ENCODE measurements at places on chromosomes 4 and X. TPM values are rescaled to one million over a fixed set of nuclear protein-coding genes. Genes with fewer than 3 reads are reported as not detected.
A peak's percentile ranks its signal among the peaks of the same experiment; 100 is the strongest.

The TLR6 gene
- total RNA-seq = 7.3 TPM

The UGT2B11 gene
- total RNA-seq = not detected

The HAND2 gene
- total RNA-seq = 6.3 TPM

The DGAT2L6 gene
- not detected for total RNA-seq

The NEUROG2 gene
- not detected for total RNA-seq

The PNCK gene
- total RNA-seq = 1.4 TPM

The GAGE13 gene
- total RNA-seq = not detected

The EPHA5 gene
- total RNA-seq = not detected

The TXK gene
- 1.6 TPM for total RNA-seq

The HGFAC gene
- total RNA-seq = not detected

The NSG1 gene
- total RNA-seq = 0.16 TPM

The EXOC1L gene
- not detected for total RNA-seq

DNA sequence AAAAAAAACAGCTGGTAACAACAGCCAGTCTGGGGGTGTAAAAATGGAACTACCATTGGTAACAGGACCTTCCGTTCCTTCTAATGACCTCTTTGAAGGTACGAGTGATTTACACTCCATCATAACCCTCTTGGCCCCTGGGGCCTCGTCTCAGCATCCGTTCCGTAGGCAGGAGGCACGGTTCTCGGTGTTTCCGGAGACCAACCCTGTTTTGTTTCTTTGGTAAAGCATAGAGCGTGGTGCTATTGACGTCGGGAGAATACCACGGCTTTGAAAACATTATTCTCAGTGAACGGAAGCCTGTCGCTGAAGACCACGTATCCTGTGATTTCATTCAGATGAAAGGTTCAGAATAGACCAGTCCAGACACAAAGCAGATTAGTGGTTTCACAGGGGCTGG lies 198.9 kb downstream of the ASMT start:
- no peak for DNase-seq

- no peak for DNase-seq
These were observed 160.1 kb downstream of the STK32B start for GRCh38 chr4:5211282-5211839.

GRCh38 chrX:9221781-9222180 lies 187.9 kb upstream of the FAM9B start:
- no peak for DNase-seq

DNA sequence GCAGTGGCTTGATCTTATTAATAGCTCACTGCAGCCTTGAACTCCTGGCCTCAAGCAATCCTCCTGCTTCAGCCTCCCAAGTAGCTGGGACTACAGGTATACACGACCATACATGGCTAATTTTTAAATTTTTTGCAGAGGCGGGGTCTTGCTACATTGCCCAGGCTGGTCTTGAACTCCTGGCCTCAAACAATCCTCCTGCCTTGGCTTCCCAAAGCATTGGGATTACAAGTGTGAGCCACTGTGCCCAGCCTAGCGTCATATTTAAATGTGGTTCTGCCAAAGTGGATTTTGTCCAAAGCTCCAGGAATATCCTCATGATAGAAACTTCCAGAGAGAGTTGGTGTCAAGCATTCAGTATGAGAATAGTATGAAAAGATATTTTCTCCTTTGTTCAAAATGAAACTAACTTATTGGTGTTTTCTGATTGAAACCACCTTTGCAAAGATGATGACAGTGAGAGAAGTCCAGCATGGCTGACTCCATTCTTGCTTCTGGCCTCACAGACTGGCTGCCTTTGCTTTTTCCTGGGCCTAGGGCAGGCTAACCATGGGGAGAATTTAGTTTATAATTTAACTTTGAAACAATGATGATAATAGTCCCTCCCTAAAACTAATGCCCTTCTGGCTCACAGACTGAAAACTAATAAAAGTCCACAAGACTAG lies 129.0 kb downstream of the C4orf51 start:
- DNase-seq = no peak

GRCh38 chr4:48653217-48654014 lies 126.7 kb downstream of the FRYL start:
- no peak for DNase-seq

GRCh38 chr4:27094224-27094623 lies 233.6 kb downstream of the STIM2 start:
- DNase-seq = no peak

- peak; percentile 3 for DNase-seq
These were observed 22.3 kb upstream of the SORCS2 start for GRCh38 chr4:7170012-7170411.

DNA sequence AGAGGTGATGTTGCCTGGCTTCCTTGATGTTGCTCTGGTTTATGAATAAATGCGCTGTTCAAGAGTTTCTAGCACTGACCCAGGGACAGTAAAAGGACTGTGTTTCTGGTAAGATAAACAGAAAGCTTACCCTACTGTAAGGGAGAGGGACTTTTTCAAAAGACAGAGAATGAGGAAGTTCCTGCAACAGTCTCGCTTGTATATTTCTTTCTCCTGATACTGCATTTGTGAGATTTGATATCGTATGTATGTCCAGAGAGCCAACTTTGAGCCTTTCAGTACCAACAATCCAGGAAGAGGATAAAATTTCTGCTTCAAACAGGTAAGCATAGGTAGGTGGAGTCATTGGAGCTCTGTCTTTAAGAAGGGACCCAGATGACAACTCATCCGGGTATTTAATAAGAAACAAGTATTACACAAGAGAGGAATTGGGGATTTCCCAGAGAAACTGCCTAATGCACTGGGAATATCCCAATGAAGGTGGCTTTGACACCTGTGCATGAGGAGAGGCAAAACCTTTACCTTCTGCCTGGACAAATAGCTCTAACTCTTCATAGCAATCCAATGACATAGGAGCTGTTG lies 773 bp downstream of the DAPP1 start:
- DNase-seq = no peak

DNA sequence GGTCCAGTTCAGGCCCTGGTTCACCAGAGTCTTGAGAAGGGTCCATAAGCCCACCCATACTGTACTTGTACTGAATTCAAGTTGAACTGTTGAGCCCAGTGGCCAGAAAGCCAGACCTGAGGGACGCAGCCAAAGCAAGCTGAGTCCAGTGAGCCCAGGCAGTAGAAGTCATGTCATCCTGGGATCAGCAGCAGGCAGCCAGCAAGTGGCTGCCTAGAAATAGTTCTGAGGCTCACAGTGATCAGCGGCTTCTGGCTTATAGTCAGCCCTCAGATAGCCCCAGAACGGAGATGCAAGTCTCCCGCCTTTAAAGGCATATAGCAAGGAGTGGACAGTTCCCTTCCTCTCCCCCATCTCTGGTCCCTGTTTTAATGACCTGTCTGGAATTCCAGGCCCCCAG lies 347.1 kb downstream of the FBXW7 start:
- DNase-seq = no peak

DNA sequence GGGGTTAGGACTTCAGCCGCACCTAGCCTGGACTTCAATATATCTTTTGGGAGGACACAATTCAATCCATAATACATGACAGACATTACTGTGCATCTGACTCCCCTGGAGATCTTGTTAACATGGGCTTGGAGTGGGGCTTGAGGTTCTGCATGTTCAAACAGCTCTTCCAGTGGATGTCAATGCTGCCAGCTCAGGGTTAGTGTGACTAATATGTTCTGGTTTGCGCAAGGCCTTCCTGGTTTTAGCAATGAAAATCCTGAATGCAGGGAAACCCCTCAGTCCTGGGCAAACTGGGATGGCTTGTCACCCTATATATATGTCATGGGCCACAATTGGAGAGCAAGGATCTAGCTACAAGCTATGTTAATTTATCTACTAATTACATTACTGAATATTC lies 2.7 kb upstream of the TSPAN7 start:
- DNase-seq = no peak

GRCh38 chr4:83604321-83604720 lies 68.4 kb downstream of the GPAT3 start:
- no peak for DNase-seq

- DNase-seq = no peak
These were observed 54.9 kb downstream of the STOX2 start for GRCh38 chr4:183960046-183960420.

- no peak for DNase-seq
These were observed 6.5 kb upstream of the SMARCA1 start for GRCh38 chrX:129529685-129530281.

GRCh38 chr4:150005537-150005936 lies 72.7 kb upstream of the DCLK2 start:
- no peak for DNase-seq

DNA sequence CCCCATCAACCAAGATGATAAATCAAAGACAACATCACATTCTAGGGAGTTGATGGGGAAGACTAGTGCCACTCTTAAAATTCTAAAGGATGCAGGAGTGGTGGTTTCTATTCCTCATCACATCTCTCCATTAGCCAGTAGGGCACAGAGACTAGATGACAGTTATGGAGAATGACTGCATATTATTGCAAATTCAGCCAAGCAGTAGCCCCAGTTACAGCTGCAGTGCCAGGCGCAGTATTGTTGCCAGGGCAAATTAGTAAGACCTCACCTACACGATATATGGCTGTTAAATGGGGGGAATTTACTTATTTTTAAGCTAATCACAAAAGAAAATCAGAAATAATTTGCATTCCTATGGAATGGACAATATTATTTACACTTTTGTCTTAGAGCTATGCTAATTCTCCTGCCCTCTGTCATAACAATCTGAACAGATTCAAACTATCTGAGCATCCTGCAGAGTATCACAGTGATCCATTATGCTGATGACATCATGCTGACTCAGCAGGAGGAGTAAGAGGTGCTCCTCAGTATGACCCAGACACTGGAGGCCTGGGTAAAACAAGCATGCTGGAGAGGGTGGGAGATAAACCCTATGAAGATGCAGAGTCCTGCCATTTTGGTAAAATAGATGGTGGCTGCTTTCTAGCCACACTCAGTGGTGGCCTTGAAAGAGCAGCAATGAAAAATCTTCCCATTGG lies 24.7 kb downstream of the ETNPPL start:
- DNase-seq = no peak

- DNase-seq = no peak
These were observed 8.1 kb upstream of the GPR119 start for GRCh38 chrX:130393451-130394074.

GRCh38 chrX:12825801-12826200 lies 34.6 kb downstream of the PRPS2 start:
- DNase-seq = no peak

DNA sequence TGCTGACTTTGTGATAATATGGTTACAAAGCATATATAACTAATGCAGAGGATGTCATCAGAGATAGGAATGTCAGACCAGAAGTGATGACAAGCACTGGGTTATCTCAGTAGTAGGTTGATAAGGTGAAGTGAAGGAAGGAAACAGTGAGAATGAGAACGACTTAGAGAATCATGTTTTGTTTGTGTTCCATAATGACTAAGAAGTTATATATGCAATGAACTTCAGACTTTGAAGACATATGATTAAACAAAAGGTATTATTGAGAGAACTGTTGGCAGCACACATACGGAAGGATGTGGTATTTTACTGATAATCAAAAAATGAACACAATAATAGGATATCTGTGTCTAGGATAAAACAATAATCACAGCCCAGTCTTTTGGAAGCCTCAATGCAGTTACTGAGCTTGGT lies 18.3 kb upstream of the HHIP start:
- DNase-seq = no peak

- DNase-seq = no peak
These were observed 276.7 kb upstream of the DIAPH2 start for GRCh38 chrX:96407981-96408380.

DNA sequence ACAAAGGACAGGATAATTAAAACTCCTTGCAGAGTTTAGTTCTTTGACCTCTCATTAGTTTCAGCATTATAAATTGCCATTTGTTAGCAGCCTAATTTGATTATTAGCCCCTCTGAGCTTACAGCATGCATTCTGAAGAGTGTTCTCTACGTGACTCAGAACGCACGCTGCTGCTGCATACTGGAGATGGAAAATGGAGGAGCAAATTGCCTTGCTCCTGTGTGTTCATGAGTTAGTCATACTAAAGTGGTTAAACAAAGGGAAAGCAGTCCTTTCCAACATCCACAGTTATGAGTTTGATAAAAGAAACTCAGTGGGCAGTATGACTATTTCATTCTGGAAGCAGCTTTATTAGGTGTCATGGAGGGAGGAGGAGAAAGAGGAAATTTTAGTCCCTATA lies 922.5 kb downstream of the RPA4 start:
- no peak for DNase-seq

DNA sequence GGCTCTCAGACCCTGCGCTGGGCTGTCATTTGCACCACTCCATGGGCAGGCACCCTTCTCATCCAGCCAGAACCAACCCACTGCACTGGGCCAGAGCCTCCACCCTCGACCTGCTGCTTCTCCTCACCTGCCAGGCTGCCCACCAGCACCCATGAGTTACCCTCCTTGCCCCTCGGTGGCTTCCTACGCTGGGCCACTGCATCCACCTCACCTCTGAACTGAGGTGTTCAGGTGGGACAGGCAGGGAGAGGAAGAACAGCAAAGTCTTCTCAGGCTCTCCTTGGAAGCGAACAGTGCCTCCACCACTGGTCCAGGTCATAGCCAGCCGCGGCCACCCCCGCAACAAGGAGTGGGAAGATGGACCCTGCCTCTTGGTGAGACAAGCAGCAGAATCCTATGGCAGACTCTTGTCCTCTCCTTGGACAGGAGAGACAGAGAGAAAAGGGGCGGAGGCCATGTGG lies 32.4 kb upstream of the HMX1 start:
- no peak for DNase-seq

DNA sequence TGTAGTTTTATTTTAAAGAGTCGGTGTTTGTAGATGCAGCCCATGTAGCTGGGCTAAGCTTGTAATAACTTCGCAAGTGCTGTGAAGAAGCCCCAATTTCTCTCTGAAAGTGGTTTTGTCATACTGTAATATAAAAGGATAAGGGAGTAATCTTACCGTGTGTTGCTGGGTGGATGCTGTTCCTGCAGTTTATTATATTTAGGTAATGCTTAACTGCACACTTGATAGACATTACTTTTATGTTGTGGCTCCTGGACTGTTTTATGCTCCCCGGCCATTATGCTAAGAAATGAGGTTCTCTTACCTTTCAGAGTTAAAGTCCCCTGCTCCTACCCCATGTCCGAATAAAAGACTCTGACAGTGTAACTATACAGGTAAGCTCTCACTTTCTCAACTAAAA lies 789.4 kb downstream of the RPA4 start:
- DNase-seq = no peak

DNA sequence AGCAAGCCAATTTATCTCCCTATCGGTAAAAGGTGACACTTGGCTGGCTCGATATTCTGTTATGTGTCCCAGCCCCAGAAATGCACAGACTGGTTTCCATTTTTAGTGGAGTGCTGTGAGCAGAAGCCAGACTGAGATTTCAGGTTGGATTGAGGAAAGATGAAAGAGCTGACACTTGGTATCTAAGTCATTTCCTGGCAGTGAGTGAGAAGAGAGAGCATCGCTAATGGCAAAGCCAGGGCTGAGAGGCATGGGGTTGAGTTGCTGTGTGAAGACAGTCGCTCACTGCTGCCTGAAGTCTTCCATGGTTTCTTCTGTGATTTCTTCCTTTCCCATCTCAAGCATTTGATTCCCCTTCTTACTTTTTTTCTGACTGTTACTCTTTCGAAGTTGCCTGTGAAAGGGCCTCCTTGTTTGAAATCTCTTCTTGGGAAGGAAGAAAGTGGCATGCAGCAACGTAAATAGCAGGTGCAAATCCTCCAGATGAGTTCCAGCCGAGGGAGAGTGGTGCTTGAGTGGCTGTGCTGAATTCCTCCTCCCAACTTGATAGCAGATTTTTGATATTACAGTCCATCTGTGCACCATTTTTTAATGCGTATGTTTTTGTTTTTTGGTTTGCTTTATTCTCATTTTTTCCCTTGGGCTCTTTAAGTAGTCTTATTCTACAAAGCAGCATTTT lies 109.2 kb upstream of the LIMCH1 start:
- DNase-seq = no peak

GRCh38 chrX:150664290-150664689 lies 28.9 kb upstream of the MTMR1 start:
- DNase-seq = no peak

Data from mesenteric fat pad (tissue), 1 donor.